Mesendoderm (in vitro differentiated cells): ENCODE measurements at places on chromosomes 5 and 9.
A peak's percentile ranks its signal among the peaks of the same experiment; 100 is the strongest.

DNA sequence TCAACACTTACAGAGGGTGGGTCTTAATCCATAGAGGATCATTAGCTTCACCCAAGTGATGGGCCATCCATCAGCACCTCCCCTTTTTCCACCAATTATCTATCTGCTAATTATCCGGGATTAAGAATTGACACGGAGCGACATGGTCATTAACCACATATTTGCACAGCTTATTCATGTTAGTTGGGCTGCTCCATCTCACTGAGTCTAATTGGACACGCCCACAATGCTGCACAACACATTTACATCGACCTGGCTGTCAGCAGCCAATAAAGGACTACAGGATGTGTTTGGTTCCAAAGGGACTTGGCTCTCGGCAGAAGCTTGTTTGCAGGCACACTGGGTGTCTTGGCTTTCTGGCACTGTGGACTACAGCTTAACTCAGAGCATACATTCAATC is 21.6 kb downstream of the FOXE1 start:
- no peaks in the 10 kb centered on the region for H3K36me3 ChIP-seq
- no peak for DNase-seq
- no peak overlapping the region for H3K27ac ChIP-seq
- H3K4me3 ChIP-seq: no peak overlapping the region

DNA sequence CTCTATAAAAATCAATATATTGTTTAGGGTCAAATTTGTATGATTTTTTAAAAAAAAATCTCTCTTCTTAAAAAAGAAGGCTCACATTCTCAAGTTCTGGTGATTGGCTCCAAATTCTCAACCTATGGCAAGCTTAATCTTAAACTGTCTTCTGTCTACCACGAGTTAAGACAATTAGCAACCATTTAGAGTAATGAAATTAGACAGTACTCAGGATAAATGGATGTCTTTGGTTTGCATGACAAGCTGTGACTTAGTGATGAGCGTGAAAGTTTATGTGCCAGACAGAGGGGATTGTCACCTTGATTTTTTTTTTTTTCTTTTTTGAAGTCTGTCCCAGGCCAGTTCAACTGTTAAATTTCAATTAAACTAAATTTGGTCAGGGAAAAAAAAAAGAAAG is 1632.3 kb downstream of the MAT2B start:
- no peaks in the 10 kb centered on the region for H3K27me3 ChIP-seq
- H3K36me3 ChIP-seq: no peaks in the 10 kb centered on the region
- H3K4me1 ChIP-seq: no peaks in the 10 kb centered on the region
- H3K27ac ChIP-seq: no peak overlapping the region
- DNase-seq: peak; percentile 86

DNA sequence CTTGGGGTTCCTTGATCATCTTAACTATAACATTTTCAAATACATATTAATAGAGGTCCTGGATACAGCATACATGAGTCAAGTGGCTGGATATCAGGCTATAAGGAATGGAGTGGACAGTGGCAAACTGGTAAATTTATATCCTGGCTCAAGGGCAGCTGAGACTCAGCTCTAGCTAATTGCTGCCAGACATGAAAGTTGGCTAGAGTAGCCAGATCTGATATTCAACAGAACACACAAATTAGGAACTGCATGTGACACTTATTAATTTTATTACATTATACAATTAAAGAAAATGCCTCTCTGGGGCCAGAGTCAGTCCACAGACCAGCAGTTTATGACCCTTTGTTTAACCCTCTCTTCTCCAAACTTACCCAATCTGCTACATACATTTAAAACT is 206.5 kb downstream of the KCTD16 start:
- H3K27ac ChIP-seq: no peak overlapping the region
- no peak overlapping the region for H3K4me3 ChIP-seq
- H3K4me1 ChIP-seq: no peaks in the 10 kb centered on the region

- peaks cover 12% of the 10 kb centered on the region for H3K4me1 ChIP-seq
- no peak overlapping the region for H3K27ac ChIP-seq
- H3K4me3 ChIP-seq: no peak overlapping the region
- DNase-seq: no peak
- no peaks in the 10 kb centered on the region for H3K27me3 ChIP-seq
- no peaks in the 10 kb centered on the region for H3K36me3 ChIP-seq
Measured at GRCh38 chr5:95715799-95716461, 15.2 kb upstream of the RHOBTB3 start.

GRCh38 chr5:145737578-145737977 is 97.6 kb downstream of the PRELID2 start:
- H3K4me3 ChIP-seq: no peak overlapping the region
- H3K27ac ChIP-seq: no peak overlapping the region
- no peak for DNase-seq
- H3K4me1 ChIP-seq: no peaks in the 10 kb centered on the region
- H3K27me3 ChIP-seq: no peaks in the 10 kb centered on the region

DNA sequence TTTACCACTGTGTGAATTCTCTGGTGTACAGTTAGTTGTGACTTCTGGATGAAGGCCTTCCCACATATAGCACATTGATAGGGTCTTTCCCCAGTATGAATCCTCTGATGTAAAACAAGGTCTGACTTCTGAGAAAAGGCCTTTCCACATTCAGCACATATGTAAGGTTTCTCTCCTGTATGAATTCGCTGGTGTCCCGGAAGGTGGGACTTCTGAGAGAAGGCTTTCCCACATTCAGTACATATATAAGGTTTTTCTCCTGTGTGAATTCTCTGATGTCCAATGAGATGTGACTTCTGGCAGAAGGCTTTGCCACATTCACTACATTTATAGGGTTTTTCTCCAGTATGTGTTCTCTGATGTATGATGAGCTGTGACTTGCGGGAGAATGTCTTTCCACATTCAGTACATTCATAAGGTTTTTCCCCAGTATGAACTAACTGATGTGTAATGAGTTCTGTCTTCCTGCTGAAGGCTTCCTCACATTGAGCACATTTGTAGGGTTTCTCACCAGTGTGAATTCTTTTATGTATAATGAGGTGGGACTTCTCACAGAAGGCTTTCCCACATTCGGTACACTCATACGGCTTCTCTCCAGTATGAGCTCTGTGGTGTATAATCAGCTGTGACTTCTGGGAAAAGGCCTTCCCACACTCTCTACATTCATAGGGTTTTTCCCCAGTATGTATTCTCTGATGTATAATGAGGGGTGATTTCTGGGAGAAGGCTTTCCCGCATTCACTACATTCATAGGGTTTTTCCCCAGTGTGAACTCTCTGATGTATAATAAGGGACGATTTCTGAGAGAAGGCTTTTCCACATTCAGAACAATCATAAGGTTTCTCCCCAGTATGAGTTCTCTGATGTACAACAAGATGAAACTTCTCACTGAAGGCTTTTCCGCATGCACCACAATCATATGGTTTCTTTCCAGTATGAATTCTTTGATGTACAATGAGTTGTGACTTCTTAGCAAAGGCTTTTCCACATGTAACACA is 9.1 kb downstream of the ZNF300 start:
- peaks cover 2% of the 10 kb centered on the region for H3K27me3 ChIP-seq
- peaks cover 3% of the 10 kb centered on the region for H3K36me3 ChIP-seq
- no peaks in the 10 kb centered on the region for H3K4me1 ChIP-seq
- no peak overlapping the region for H3K27ac ChIP-seq
- no peak overlapping the region for H3K4me3 ChIP-seq

- H3K27me3 ChIP-seq: no peaks in the 10 kb centered on the region
- peaks cover 3% of the 10 kb centered on the region for H3K36me3 ChIP-seq
- no peak for DNase-seq
- H3K4me3 ChIP-seq: no peak overlapping the region
Measured at GRCh38 chr5:157543825-157544622, 31.6 kb downstream of the ADAM19 start.

- peaks cover 6% of the 10 kb centered on the region for H3K4me1 ChIP-seq
- H3K4me3 ChIP-seq: peak overlapping the region; percentile 36
- H3K27ac ChIP-seq: no peak overlapping the region
- H3K36me3 ChIP-seq: no peaks in the 10 kb centered on the region
- no peaks in the 10 kb centered on the region for H3K27me3 ChIP-seq
Measured at GRCh38 chr9:116686693-116687073, 422 bp upstream of the TRIM32 start.

- H3K4me1 ChIP-seq: no peaks in the 10 kb centered on the region
- H3K36me3 ChIP-seq: no peaks in the 10 kb centered on the region
- H3K27me3 ChIP-seq: no peaks in the 10 kb centered on the region
- no peak overlapping the region for H3K27ac ChIP-seq
Measured at GRCh38 chr5:146051678-146052077, 53.7 kb downstream of the PLAC8L1 start.

- H3K4me3 ChIP-seq: no peak overlapping the region
- DNase-seq: no peak
- no peaks in the 10 kb centered on the region for H3K4me1 ChIP-seq
- H3K36me3 ChIP-seq: no peaks in the 10 kb centered on the region
Measured at GRCh38 chr9:82149501-82149946, 161.0 kb downstream of the SPATA31D1 start.

- H3K36me3 ChIP-seq: no peaks in the 10 kb centered on the region
- no peak overlapping the region for H3K27ac ChIP-seq
- H3K27me3 ChIP-seq: no peaks in the 10 kb centered on the region
- no peak overlapping the region for H3K4me3 ChIP-seq
- no peaks in the 10 kb centered on the region for H3K4me1 ChIP-seq
Measured at GRCh38 chr5:20028506-20028905, 40.5 kb upstream of the CDH18 start.

DNA sequence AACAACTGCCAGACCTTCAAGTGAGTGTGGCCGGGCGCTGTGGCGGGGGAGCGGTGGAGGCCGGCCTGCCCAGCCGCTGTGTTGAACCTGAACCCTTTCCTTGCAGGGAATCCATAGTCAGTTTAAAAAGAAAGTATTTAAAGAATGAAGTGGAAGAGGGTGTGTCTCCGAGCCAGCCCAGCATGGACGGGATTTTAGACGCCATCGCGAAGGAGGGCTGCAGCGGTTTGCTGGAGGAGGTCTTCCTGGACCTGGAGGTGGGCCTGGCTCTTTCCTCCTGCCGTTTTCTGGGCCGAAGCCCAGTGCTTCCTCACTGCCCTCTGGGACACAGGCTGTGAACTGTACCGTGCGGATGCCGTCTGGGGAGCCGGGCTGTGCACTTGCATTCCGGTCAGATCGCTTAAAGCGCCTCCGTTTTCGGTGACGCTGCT is 19.1 kb downstream of the EXOC3 start:
- no peaks in the 10 kb centered on the region for H3K36me3 ChIP-seq
- no peaks in the 10 kb centered on the region for H3K27me3 ChIP-seq
- no peaks in the 10 kb centered on the region for H3K4me1 ChIP-seq
- H3K27ac ChIP-seq: no peak overlapping the region
- H3K4me3 ChIP-seq: no peak overlapping the region
- DNase-seq: no peak

- peak; percentile 94 for DNase-seq
- no peaks in the 10 kb centered on the region for H3K4me1 ChIP-seq
- H3K4me3 ChIP-seq: no peak overlapping the region
Measured at GRCh38 chr9:25716220-25716872, 38.1 kb upstream of the TUSC1 start.

DNA sequence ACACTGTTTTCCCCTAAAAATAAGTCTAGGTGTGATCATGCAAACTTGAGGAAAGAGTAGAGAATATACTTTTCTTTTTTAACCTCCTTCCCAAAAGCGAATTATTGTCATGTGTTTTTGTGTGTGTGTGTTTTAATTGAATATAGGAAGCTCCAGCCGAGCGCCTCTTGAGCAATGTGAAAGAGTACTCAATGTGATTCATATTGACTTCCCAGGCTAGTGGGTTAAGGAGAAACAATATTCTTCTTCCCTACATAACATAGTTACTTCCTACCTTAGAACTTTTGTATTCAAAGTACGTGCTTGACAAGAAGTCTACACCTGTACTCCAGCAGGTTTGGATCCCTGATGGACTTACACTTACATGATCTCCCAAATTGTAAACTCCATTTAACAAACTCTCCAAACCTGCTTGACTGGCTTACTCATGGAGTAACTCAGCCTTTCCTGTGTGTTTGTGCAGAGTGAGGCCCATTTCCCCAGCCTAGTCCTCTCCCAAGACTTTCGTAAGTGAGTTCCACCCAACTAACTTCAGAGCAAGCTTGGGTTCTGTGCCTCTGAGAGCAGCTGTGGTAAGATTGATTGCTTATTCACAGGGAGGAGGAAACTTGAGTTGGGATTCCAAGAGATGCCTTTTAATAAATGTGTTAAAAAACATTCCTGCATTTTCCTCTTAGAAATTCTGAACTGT is 9.3 kb downstream of the SLC28A3 start:
- no peak overlapping the region for H3K4me3 ChIP-seq
- no peaks in the 10 kb centered on the region for H3K36me3 ChIP-seq
- no peak overlapping the region for H3K27ac ChIP-seq
- H3K4me1 ChIP-seq: no peaks in the 10 kb centered on the region
- no peaks in the 10 kb centered on the region for H3K27me3 ChIP-seq

DNA sequence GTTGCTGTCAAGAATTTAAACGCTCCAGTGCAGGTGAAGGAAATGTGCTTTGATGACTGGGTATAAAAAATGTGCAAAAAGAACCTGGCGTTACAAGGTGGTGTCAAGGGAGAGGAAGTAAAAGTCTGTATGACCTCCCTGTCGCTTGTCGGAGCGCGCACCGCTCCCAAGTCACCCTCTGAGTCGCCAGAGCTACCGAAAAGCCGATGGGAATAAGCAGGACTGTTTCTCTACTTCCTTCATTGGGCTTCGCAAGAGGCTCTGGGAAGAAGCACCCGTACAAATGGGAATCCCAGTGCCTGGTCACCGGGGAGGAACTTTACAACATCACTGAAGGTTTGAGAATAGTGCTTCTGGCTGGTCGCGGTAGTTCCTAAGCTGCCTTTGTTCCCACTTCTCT is 1.3 kb upstream of the DMRT2 start:
- H3K27ac ChIP-seq: no peak overlapping the region
- H3K27me3 ChIP-seq: peaks cover 77% of the 10 kb centered on the region
- H3K4me1 ChIP-seq: peaks cover 2% of the 10 kb centered on the region
- peak; percentile 48 for DNase-seq

- no peak for DNase-seq
- no peaks in the 10 kb centered on the region for H3K27me3 ChIP-seq
- no peaks in the 10 kb centered on the region for H3K4me1 ChIP-seq
- no peak overlapping the region for H3K27ac ChIP-seq
- no peak overlapping the region for H3K4me3 ChIP-seq
Measured at GRCh38 chr9:3836011-3836410, 310.2 kb upstream of the RFX3 start.

GRCh38 chr5:172595596-172596455 is 45.2 kb upstream of the NEURL1B start:
- H3K4me1 ChIP-seq: no peaks in the 10 kb centered on the region
- no peak overlapping the region for H3K27ac ChIP-seq
- no peak for DNase-seq
- H3K27me3 ChIP-seq: no peaks in the 10 kb centered on the region
- H3K36me3 ChIP-seq: no peaks in the 10 kb centered on the region
- no peak overlapping the region for H3K4me3 ChIP-seq
